Gastroesophageal sphincter (tissue), 4 donors: ENCODE measurements at places on chromosomes 7 and 10. TPM values are rescaled to one million over a fixed set of nuclear protein-coding genes. Genes with fewer than 3 reads are reported as not detected.

The UNCX gene
- not detected for total RNA-seq

GRCh38 chr7:5477126-5477525 is 53.5 kb upstream of the TNRC18 start:
- no peak for ATAC-seq

- ATAC-seq = no peak
Observed at GRCh38 chr10:76353237-76353851, 921.9 kb downstream of the LRMDA start.

DNA sequence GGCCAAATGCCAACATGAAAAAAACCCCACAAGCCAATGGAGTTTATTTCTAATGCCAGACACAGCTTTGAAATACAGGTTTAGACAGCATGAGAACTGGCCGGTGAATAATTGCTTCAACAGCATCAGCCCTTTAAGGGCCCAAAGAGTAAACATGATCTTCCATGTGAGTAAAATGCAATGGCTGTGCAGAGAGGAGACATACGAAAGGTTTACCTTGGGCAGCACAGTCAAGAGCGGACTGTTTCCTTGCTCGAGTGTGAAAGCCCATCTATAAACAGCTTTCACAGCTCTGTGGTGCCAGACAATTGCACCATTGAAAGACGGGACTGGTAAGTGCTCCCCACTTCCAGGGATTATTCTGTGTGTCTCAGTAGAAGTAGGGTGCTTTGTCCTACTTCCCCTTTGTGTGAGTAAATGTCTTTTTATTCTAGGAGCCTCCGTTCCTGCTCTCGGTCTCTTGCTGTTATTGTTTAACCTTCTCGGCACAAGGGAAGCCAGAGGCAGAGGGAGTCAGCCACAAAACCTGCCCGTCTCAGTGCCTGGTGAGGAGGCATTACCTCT is 77.8 kb upstream of the KAT6B start:
- ATAC-seq = no peak

DNA sequence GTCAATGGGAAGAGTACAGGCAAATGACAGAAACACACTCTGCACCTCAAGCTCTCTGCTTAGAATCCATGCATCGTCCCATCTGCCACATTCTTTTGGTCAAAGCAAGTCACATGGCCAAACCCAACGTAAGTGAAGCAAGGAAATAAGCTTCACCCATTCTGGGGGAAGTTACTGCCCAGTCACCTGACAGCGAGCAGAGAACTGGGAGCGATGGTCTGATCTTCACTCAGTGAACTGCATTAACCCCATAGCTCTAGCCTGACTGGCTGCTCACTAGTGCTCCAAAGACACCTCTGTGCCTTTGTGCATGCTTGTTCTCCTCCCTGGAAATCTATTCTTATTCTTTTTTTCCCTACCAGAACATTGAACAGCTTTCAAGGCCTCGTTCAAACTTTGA is 89.9 kb downstream of the APBB1IP start:
- no peak for ATAC-seq
